ENCODE measurements at places on chromosomes 7 and 10. TPM values are rescaled to one million over a fixed set of nuclear protein-coding genes. Genes with fewer than 3 reads are reported as not detected.

- no peaks in the 10 kb centered on the region for H3K4me1 ChIP-seq
- H3K27me3 ChIP-seq = no peaks in the 10 kb centered on the region
- H3K36me3 ChIP-seq = no peaks in the 10 kb centered on the region
Measured at GRCh38 chr7:89238156-89238555, 442.6 kb upstream of the TEX47 start.

- peaks cover 32% of the 10 kb centered on the region for H3K4me1 ChIP-seq
- DNase-seq = no peak
- H3K27ac ChIP-seq = no peak overlapping the region
- peaks cover 33% of the 10 kb centered on the region for H3K36me3 ChIP-seq
- no peak overlapping the region for H3K4me3 ChIP-seq
Measured at GRCh38 chr7:135925210-135925609, 51.9 kb downstream of the MTPN start.

DNA sequence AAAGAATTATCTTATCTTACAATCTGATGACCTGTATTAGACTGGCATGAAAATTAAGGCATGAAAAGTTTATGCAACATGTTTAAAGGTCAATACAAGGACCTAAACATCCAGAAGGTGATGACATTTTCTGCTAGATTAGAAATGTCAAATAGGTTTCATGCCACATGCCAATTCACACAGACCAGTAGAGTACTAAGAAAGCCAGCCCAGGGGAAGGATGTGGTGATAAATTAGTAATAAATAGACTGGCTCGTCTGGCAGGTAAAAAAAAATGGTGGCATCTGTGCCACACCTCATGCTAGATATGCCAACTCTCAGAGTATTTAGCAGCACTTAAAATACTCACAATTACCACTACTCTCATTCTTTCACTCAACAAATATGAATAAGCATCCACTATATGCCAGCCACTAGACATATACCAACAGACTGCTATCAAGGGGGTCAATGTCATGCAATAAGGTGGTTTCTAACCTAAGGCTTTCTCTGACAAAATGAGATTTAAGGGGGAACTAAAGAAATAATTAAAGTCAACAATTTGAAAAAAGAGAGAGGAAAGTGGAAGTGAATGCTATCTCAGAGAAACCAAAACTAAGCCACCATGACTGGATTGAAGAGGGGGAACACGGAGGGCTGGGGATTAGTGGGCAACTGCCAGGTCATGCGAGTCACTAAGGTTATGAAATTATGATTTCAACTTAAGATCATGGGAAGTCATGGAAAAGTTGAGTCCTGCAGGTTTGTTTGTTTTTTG is 83.5 kb downstream of the SGMS1 start:
- H3K27me3 ChIP-seq = no peaks in the 10 kb centered on the region
- H3K4me3 ChIP-seq = no peak overlapping the region
- no peak overlapping the region for H3K27ac ChIP-seq

DNA sequence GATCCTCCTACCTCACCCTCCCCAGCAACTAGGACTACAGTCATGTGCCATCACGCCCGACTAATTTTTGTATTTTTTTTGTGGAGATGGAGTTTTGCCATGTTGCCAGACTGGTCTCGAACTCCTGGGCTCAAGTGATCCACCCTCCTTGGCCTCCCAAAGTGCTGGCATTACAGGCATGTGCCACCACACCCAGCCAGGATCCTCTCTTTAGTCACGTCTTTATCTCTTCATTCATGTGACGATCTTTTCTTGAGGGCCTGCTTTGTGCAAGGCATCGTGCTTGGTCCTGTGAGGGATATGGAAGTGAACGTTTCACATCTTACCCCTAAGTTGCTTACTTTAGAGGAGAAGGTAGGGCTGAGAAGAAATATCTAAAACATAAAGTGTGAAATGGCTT is 21.6 kb downstream of the WBP1L start:
- no peak overlapping the region for H3K4me3 ChIP-seq
- no peaks in the 10 kb centered on the region for H3K27me3 ChIP-seq
- no peak overlapping the region for H3K27ac ChIP-seq
- peaks cover 8% of the 10 kb centered on the region for H3K36me3 ChIP-seq
- DNase-seq = no peak

GRCh38 chr7:2619116-2619515 is 12.7 kb upstream of the TTYH3 start:
- H3K4me3 ChIP-seq = no peak overlapping the region
- no peaks in the 10 kb centered on the region for H3K27me3 ChIP-seq
- peaks cover 36% of the 10 kb centered on the region for H3K4me1 ChIP-seq
- no peak overlapping the region for H3K27ac ChIP-seq

- H3K27ac ChIP-seq = peak overlapping the region; percentile 68
- H3K27me3 ChIP-seq = no peaks in the 10 kb centered on the region
- H3K4me1 ChIP-seq = peaks cover 34% of the 10 kb centered on the region
- DNase-seq = no peak
Measured at GRCh38 chr7:80775482-80775881, 137.0 kb downstream of the CD36 start.

DNA sequence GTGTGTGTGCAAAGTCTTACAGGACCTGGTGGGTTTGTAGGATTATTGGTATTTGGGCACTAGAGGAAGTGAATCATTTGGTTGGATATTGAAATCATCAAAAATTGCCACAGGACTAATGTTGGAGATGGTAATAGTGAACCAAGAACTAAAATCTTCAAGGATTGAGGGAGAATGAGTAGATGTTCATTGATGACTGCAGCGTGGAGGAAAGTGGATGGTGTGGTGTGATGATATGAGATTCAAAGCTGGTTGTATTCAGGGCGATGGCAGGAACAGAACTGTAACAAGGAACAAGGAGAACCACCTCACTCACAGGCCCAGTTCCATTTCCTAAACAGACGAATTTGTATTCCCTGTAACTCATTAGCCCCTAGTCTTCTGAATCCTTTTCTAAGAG is 90.3 kb downstream of the TRIM24 start:
- no peak for DNase-seq
- no peak overlapping the region for H3K4me3 ChIP-seq
- no peaks in the 10 kb centered on the region for H3K27me3 ChIP-seq
- peaks cover 50% of the 10 kb centered on the region for H3K36me3 ChIP-seq
- peaks cover 11% of the 10 kb centered on the region for H3K4me1 ChIP-seq
- H3K27ac ChIP-seq = no peak overlapping the region

- H3K4me1 ChIP-seq = no peaks in the 10 kb centered on the region
- no peaks in the 10 kb centered on the region for H3K36me3 ChIP-seq
- no peak for DNase-seq
- H3K4me3 ChIP-seq = no peak overlapping the region
Measured at GRCh38 chr10:2210088-2210487, 472.8 kb upstream of the ADARB2 start.

GRCh38 chr10:44046605-44047004 is 338.3 kb downstream of the CXCL12 start:
- H3K4me1 ChIP-seq = peaks cover 17% of the 10 kb centered on the region
- no peak overlapping the region for H3K27ac ChIP-seq
- H3K36me3 ChIP-seq = no peaks in the 10 kb centered on the region
- H3K4me3 ChIP-seq = no peak overlapping the region
- DNase-seq = no peak
- H3K27me3 ChIP-seq = no peaks in the 10 kb centered on the region

GRCh38 chr7:99210265-99210970 is 2.5 kb upstream of the KPNA7 start:
- no peaks in the 10 kb centered on the region for H3K36me3 ChIP-seq
- no peak overlapping the region for H3K27ac ChIP-seq
- no peaks in the 10 kb centered on the region for H3K4me1 ChIP-seq
- H3K27me3 ChIP-seq = no peaks in the 10 kb centered on the region

GRCh38 chr10:98429320-98430072 is 14.5 kb upstream of the PYROXD2 start:
- H3K36me3 ChIP-seq = peaks cover 59% of the 10 kb centered on the region
- H3K4me3 ChIP-seq = no peak overlapping the region
- H3K27ac ChIP-seq = no peak overlapping the region
- no peaks in the 10 kb centered on the region for H3K27me3 ChIP-seq
- no peak for DNase-seq

DNA sequence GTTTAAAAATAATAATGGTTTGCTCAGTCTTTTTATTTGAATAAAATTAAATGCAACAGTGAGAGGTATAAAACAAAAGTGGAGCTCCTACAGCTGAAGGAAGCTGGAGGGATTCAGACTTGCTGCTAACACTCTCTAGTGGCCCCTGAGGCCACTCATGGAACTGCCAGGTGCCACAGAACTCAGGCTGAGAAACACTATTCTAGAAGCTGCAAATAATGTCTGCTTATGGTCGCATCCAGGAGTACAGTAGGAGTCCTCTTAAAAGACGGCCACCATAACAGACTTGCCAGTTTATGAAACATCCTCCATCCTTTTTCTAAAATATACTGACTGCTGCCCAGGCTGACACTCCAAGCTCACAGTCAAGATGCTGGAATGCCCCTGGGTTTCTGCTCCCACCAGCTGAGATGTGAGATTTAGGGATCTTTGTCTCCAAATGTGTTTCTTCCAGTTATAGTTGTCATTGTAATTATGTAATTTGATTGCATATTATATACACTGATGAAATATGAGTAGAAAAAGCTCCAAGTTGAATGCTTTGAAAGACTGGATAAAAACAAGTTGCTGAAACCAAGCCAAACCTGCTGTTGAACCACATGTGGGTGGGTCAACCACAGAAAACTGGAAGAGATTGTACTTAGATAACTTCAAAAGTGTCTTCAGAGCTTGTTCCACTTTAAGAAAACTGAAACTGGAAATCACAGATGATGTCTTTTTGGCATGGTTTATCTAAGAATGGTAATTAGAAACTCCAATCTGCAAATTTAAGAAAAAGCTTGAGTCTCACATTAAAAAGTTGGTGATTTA is 213.7 kb upstream of the AOAH start:
- H3K36me3 ChIP-seq = no peaks in the 10 kb centered on the region
- DNase-seq = no peak

DNA sequence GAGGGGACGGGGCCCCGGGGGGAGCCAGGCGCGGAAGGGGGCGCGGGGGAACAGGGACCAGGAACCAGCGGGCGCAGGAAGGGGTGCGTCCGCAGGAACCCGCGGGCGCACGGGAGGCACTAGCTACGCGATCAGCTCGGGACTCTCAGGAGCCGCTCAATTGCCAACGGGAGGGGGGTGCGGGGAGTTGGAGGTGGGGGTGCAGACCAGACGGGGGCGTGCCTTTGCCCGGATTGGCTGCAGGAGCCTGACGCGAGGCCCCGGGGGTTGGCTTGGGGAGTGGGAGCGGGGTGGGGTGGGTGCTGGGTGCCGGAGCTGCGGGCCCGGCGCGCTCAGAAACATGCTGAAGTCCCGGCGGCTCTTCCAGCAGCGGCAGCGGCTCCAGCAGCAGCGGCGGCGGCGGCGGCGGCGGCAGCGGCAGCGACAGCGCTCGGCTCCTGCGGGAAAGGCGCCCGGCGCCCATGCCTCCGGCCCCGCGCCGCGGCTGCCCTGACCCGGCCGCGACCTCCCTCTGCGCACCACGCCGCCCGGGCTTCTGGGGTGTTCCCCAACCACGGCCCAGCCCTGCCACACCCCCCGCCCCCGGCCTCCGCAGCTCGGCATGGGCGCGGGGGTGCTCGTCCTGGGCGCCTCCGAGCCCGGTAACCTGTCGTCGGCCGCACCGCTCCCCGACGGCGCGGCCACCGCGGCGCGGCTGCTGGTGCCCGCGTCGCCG is at the start of gene ADRB1:
Gene ADRB1 (plus strand): TSS at position 335 of the 715 bp plus-strand sequence. CDS start 267 bp downstream, at position 602.
- peaks cover 3% of the 10 kb centered on the region for H3K36me3 ChIP-seq
- H3K27ac ChIP-seq = peak within 1 kb of the TSS; percentile 90
- peak within 1 kb of the TSS; percentile 42 for H3K4me3 ChIP-seq
- DNase-seq = peak; percentile 92

GRCh38 chr10:18474118-18474455 is 177.3 kb downstream of the NSUN6 start:
- DNase-seq = no peak
- no peak overlapping the region for H3K4me3 ChIP-seq
- peaks cover 34% of the 10 kb centered on the region for H3K4me1 ChIP-seq
- no peaks in the 10 kb centered on the region for H3K27me3 ChIP-seq
- H3K27ac ChIP-seq = peak overlapping the region; percentile 78
- H3K36me3 ChIP-seq = no peaks in the 10 kb centered on the region

- H3K27me3 ChIP-seq = no peaks in the 10 kb centered on the region
- DNase-seq = no peak
- H3K4me3 ChIP-seq = no peak overlapping the region
- H3K27ac ChIP-seq = no peak overlapping the region
- H3K36me3 ChIP-seq = no peaks in the 10 kb centered on the region
- no peaks in the 10 kb centered on the region for H3K4me1 ChIP-seq
Measured at GRCh38 chr10:2618690-2619089, 448.7 kb upstream of the PFKP start.

- H3K4me3 ChIP-seq = no peak overlapping the region
- DNase-seq = no peak
- H3K4me1 ChIP-seq = no peaks in the 10 kb centered on the region
- H3K27me3 ChIP-seq = no peaks in the 10 kb centered on the region
- no peak overlapping the region for H3K27ac ChIP-seq
Measured at GRCh38 chr10:80371467-80371866, 14.9 kb downstream of the DYDC2 start.

Gene TMEM273
- 20.5 TPM for total RNA-seq

Gene SLIT1
- total RNA-seq = 0.08 TPM

Gene HOXA2
- total RNA-seq = not detected

Gene TEX36
- total RNA-seq = not detected

Gene IFIT1
- 25.4 TPM for total RNA-seq

Gene UBTD1
- total RNA-seq = 27.7 TPM

Gene CCDC201
- total RNA-seq = not detected

Gene AKR1B15
- not detected for total RNA-seq

Gene NEUROD6
- not detected for total RNA-seq

Gene BAMBI
- total RNA-seq = 15.7 TPM

Gene SLC26A4
- total RNA-seq = 0.93 TPM

Gene BLNK
- total RNA-seq = 0.79 TPM

Gene MEOX2
- 8.6 TPM for total RNA-seq

Gene SLC29A3
- 6.2 TPM for total RNA-seq

Gene STEAP2
- total RNA-seq = 6.6 TPM

Gene SLC13A1
- not detected for total RNA-seq

Gene KNDC1
- not detected for total RNA-seq

Gene AQP1
- total RNA-seq = 251 TPM

Gene FAM53B
- total RNA-seq = 35.5 TPM
